Heart right ventricle (tissue), 16 donors: ENCODE measurements at places on chromosomes 2 and 18.

DNA sequence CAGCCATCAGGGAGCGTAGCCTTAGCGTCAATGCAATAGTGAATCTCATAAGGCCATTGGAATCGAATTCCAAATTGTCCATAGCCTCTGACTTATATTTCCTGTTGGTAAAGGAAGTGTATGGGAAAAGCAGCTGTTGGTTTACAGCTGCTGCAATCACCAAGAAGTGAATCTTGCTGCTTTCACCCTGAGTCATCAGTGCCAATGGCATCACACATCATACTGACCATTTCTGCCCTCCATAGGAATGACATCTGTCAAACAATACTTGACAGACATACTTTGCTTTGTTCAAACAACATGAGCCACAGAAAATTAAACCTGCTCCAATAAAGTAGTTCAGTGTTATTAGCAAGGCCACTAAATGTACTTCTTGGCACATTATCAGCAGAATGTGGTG is 111.2 kb upstream of the KLHL29 start:
- no peak for DNase-seq

DNA sequence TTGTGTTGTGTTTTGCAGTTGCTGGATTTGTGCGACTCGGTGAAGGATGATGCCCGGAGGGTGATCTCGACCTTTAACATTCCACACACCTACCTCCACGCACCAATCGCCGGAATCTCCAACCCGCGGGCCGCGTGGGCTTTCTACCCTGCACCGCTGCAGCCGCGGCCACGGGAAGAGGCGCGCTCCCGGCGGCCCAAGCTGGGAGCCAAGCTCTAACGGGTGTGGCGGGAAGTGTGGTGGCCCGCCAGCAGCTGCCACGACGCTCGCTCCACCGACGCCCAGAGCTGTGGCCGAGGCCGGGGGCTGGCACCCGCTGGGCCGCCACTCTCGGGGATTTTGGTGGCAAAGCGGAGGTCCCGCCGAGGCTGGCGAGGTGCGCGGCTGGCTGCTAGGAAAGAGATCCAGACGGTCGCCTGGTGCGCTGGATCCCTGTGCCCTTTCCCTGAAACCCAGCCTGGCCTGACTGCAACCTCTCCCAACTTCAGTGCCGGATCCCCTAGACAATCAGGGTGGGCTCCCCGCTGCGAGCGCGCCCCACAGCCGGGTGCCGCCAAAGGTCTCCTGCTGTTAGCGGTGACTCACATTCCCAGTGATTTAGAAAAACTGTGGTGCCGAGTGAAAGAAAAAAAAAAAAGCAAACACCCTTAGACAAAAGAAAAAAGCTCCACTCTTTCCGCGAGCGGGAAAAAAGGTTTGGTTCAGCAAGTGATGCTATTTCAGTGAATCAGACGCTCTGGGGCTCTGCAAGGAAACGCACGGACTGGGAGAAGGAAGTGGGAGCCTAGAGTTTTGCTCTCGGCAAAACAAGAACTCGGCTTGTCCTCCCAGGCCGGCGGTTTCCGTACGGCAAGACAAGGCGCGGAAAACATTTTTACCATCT is 2.9 kb upstream of the BCL2L11 start:
- peak; percentile 32 for DNase-seq

DNA sequence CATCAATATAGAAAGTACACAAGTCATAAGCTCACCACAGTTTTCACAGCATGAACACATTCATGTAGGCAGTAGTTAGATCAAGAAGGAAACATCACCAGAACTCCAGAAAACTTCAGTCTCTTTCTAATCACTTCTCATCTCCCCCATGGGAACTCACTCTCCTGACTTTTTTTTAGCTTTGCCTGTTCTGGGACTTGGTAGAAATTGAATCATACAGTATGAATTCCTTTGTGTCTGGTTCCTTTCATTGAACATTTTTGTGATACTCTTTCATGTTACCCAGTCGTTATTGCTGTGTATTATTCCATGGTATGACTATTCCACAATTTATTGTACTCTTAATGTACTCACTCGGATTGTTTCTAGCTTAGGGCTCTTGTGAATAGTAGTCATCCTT is 160.2 kb downstream of the TAF4B start:
- no peak for DNase-seq

- DNase-seq = no peak
These were observed 66.3 kb upstream of the HK2 start for GRCh38 chr2:74767618-74768017.

- DNase-seq = no peak
These were observed 104.5 kb downstream of the GPD2 start for GRCh38 chr2:156540706-156541105.

DNA sequence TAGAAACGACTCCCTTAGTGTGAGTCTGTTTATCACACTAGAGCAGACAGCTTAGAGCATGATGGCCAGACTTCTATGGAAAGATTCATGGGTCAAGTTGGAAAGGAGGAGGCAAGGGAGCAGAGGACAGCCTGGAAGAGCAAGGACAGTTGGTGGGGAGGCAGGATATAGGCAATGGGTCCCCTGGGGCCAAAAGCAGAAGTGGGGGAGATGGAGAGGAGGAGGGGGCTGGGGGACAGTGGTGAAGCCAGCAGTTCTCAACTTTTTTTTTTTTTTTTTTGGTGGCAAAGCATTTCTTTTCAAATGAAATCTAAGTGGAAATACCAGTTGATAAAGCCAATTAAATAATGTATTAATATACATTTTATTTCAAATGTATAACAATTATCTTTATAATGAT is 197.9 kb downstream of the HRH4 start:
- no peak for DNase-seq

DNA sequence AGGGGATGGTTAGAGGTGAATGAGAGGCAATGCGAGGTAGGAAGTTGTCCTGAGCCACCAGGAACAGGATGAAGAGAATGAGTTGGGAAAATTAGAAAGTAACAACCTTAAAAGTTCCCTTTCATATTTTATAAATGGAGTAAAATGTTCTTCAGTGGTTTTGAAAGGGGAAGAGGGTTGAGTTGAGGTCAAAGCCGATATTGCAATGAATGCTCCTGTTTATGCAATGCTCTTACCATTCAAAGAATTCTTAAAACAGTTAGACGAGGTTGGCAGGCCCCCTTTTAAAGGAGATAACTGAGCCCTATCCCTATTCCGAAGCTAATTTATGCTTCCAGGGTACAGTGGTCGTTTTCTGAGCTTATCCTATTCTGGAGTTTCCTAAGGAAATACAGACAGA is 2110.3 kb upstream of the CELF4 start:
- no peak for DNase-seq

- DNase-seq = no peak
These were observed 139.5 kb upstream of the SPHKAP start for GRCh38 chr2:228321015-228321414.

DNA sequence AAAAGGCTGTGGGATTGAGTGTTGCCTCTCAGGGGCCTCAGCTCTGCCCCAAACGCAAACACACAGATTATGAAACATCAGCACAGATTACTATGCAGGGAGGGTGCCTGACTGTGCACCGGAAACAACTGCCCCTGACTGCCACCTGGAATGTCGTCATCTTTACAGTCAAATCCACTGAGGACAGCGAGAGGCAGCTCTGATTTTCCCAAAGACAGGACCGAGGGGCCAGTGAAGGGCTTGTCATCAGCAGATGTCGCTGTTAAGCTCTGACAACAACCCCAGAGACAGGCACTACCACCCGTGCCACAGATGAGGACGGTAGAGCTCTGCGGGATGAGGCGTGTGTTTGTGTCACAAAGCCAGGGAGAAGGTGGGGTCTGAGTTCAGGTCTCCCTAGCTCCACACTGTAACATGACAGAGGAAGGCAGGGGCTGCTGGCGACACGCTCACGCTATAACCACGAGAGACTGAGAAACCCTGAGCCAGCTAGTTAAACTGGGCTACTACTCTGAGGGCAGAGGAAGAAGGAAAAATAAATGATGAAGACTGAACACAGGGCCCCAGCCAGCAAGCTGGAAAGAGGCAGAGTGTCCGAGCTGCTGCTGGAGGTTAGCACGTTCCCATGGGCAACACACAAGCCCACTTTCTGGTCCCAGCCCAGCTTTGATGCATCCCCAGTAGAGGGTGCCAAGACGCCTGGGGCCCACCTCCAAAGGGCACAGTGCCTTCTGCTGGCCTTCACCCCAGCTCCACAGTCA is 47.0 kb downstream of the PARD6G start:
- no peak for DNase-seq

DNA sequence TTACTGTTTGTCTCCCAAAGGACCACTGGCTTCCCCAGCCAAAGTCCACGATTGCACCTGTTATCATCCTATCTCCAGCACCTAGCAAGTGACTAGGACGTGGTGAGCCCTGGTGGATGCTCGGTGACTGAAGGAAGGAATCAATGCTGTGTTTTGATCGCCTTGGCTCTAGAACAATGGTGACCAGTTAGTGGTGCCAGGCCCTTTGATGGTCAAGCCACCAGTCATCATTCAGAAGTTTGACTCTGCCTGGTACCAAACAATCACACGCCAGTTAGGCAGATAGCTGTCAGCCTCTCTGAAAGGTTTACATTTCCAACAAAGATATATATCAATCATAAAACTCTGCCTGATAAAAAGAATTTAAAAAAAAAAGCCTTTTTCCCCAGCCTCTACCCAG is 244.1 kb downstream of the SH3BP4 start:
- no peak for DNase-seq

DNA sequence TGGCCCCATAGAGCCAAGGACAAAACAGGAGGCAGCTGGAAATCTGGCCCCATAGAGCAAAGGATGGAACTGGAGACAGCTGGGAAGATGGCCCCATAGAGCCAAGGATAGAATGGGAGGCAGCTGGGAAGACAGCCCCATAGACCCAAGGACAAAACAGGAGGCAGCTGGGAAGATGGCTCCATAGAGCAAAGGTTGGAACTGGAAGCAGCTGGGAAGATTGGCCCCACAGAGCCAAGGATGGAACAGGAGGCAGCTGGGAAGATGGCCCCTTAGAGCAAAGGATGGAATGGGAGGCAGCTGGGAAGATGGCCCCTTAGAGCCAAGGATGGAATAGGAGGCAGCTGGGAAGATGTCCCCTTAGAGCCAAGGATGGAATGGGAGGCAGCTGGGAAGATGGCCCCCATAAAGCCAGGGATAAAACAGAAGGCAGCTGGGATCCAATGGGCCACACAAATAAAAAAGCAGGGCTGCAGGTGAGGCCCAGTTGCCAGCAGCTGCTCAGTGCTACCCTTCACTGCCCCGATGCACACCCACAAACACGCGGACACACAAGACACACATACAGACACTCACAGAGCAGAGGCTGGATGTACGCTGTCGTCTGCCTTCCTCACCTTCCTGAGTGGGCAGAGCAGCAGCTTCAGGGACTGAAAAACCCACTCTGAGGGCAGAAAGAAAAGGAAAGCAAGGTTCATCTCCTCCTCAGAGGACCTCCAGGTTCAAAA is 505.4 kb upstream of the MYT1L start:
- no peak for DNase-seq

GRCh38 chr2:171297956-171298355 is 135.8 kb downstream of the METTL8 start:
- DNase-seq = no peak

GRCh38 chr2:9440058-9440727 is 16.7 kb downstream of the CPSF3 start:
- DNase-seq = no peak

- DNase-seq = no peak
These were observed 63.2 kb upstream of the ACAA2 start for GRCh38 chr18:49876536-49876935.

GRCh38 chr2:136175466-136175865 is 57.5 kb upstream of the CXCR4 start:
- no peak for DNase-seq

DNA sequence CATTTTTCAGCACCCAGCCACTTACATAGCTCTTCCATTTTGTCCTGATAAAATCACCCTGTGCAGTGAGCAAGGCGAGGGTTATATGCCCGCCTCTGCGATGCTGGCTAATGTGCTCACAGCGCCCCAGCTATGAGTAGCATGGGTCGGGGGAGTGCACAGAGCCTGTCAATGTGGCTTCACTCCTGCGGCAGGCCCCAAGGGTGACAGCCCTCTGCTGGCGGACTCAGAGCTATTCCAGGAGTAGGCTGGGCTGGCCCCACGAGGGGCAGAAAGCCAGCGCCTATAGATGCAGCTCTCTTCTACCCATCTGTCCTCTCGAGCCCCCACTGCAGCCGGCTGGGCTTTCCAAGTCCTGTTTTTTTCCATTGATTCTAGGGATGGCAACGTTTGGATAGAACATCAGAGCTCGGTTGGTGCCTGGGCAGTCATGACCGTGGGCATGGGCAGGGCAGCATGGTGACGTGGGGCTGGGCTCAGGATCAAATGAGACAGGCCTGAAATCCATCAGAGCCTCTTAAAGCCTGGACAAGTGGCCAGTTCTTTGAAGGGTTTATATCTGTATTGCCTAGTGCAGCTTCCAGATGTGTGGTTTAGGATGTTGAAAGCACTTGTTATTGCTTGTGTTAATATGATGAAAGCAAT is 134.7 kb downstream of the MCFD2 start:
- DNase-seq = peak; percentile 50

DNA sequence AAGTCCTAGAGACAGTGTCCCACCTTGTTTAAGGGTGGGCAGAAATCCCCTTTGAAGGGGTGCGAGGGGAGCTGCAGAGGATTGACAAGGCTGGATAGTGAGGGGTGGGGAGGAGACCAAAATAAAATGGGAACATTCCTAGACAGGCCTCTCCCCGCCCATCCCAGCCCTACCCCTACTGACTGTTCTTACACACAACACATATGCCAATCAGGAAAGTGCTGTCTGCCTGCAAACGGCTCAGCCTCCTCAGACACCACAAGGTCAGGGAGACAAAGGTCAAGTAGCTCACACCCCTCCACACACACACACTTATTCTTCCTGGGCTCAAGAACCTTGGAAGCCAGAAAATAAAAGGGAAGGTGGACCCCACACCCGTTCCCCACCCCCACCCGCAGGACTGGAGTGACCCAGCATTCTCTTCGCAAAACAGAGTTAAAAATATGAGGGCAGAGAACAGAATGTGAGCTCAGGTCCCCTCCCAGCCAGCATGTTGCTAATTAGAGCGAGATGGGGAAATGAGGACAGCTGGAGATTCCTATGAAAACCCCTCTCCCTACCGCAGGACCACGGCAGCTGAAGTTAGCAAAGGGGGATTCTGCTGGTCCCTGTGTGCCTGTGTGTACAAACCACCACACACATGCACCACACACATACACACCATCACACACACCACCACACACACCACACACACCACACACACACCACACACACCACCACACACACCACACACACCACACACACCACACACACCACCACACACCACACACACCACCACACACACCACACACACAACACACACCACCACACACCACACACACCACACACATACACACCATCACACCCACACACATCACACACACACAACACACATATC is 197.8 kb downstream of the TNS1 start:
- DNase-seq = no peak

DNA sequence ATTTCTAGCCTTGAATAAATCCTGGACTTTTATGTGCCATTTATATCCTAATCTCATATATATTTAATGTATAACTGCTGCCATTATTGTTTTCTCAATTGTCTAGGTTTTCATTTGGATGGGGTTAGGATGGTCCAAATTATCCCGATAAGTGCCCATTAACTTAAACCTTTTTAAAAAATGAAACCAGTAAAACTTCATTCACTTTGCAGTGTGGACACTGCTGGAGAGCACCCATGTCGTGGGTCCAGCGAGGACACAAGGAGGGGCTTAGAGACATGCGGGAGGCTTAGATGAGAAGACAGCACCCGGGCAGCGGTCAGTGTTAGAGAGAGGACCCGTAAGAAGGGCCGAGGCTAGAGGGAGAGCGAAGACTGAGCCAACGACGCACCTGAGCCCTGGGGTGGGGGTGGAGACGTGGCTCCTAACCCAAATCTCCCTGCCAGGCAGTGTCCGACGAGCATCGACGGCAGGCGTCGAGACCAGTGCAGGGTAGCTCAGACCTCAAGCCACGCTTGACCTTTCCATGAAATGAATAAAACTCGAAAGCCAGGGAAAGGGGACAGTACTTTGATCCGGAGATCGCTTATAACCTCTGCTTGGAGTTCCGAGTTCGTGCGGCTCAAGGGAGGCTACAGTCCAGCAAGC is 9.0 kb upstream of the EN1 start:
- DNase-seq = no peak
